HFFc6 (cell line): ENCODE measurements at places on chromosomes 16 and 17.

- DNase-seq = peak; percentile 75
Observed at GRCh38 chr17:8366231-8366630, 10.3 kb downstream of the KRABD2 start.

GRCh38 chr17:75515496-75516254 is at the start of gene CASKIN2:
Gene CASKIN2, minus strand, starts transcription at chr17:75515537. Its CDS starts 1,733 bp downstream, at chr17:75513804.
- peak; percentile 85 for DNase-seq

DNA sequence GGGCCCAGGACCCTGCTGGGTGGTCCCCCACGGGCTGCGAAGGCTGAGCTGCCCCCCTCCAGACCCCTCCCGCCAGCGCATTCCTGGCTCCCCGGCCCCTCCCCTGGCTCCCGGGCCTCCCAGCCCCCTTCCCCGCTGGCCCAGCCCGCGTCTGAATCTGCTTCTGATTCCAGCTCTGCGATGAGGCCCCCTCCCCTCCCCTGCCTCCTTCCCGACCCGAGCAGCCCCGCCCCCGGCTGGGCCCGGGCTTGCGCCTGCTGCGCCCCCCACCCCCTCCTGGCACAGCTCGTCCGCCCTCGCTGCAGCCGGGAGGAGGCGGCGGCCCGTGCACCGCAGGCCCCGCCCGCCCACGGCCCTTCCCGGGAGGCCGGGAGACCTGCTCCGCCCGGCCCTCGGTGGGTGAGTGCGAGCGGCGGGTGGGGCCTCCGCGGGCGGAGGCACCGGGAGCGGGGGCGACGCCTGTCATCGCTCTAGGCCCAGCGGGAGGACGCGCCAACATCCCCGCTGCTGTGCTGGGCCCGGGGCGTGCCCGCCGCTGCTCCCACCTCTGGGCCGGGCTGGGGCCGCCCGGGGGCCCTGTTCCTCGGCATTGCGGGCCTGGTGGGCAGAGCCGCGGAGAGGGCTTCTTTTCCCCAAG is at the start of gene NTN3:
Gene NTN3, plus strand, starts transcription at position 282 of the 637 bp plus-strand sequence. CDS start 405 bp downstream, outside the sequence.
- no peak for DNase-seq

GRCh38 chr16:79264237-79265109 is 336.1 kb downstream of the MAF start:
- no peak for DNase-seq

GRCh38 chr17:83078378-83079351 is 744 bp upstream of the METRNL start:
- DNase-seq = no peak

- DNase-seq = no peak
Observed at GRCh38 chr17:81317961-81318605, 23.0 kb upstream of the SLC38A10 start.
